ENCODE measurements at places on chromosomes 7 and 10.

DNA sequence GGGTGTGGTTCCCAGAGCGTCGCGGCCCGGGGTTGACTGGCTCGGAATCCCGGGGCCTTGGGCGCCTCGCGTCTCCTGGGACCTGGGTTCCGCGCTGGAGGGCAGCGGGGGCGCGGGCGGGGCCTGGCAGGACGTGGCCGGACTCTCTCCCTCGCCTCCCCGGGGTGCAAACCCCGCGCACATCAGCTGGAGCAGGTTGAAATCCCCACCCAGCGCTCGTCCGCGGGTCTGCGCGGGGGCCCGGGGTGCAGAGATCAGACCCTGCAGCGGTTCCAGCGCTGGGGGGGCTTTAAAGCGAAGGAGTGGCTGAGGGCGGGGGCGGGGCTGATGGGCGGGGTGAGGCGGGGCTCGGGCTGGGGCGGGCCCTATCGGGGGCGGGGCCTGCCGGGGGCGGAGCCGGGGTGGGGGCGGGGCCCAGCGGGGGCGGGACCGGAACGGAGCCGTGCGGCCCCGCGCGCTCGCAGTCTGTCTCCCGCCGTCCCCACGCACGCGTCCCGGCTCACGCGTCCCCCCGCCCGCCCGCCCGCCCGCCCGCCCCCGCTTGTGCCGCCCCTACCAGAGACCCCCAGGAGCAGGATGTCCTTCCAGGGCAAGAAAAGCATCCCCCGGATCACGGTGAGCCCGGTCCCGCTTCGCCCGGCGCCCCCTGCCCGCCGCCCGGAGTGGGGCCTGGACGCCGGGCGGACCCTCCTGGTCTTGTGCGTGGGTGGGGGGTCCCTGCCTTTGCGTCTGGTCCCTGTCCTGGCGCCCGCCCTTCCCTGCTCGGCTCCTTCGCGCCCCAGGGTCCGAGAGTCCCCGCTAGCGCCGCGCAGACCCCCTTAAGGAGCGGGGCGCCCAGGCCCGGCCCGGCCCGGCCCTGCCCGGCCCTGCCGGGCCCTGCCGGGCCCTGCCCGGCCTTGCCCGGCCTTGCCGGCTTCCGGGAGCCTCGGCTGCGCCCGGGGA is at the start of gene DPYSL4:
TSS of gene DPYSL4 (plus strand) at position 461 of the 942 bp plus-strand sequence. CDS start at position 577, 116 bp downstream.
- no peak for DNase-seq

DNA sequence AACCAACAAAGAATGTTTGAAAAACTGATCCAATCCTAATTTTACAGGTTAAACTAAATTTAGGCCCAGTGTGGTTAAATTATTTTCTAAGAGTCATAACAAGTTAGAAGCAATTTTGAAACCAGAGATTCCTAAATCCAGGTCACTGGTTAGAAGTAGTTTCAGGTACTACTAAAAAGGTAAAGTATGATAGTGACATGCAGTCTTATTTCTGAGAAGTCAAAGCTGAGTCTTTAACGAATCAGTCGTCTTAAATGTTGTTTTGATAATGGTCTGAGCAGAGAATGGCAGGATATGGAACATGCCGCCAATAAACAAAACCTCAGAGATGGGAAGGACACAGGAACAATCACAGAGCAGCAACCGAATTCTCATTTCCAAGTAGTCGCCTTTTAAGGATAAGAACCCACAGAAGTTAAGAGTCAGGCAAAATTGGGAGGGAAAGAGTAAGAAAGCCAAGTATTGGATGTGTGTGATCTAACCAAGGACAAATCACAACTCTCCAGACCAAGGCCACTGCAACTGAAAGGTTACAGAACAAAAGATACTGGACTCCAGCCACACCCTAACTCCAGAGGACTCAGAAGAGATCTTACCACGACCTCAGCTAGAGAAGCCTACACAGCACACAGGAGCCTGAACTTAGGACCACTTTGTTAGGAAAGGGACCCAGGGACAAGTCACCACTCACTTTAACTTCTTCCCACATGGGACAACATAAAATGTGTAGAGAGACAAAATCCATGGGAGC is 19.7 kb downstream of the TMEM243 start:
- DNase-seq: no peak

DNA sequence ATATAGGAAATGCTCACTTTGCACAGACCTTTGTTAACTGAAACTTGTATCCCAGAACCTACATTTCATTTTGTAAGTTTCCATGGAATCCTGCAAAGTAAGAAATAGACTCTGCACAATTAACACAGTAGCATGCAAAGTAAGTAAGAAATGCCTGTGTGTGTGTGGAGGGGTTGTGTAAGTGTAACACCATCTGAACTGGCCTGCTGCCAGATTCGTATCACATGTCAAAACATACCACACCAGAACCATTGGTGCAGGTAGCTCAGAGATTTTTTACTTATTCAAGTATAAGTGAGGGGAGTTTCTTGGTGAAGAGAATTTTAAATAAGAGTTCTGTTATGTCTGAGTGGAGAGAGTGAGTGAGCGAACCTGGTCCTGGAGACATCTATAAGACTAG is 17.9 kb upstream of the DDX21 start:
- no peak for DNase-seq

DNA sequence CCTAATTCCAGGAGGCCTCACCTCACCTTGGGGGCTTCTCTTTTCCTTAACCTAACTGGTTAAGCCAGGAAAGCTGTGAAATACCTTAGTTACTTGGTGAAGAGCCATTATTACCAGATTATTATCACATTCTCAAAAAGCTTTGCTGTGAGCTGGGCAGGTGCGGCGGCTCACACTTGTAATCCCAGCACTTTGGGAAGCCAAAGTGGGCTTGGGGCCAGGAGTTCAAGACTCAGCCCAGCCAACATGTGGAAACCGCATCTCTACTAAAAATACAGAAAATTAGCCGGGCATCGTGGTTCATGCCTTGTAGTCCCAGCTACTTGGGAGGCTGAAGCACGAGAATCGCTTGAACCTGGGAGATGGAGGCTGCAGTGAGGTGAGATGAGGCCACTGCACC is 102.4 kb upstream of the KLF6 start:
- DNase-seq: no peak

GRCh38 chr7:158975526-158976467 is 119.4 kb downstream of the DYNC2I1 start:
- no peak for DNase-seq

DNA sequence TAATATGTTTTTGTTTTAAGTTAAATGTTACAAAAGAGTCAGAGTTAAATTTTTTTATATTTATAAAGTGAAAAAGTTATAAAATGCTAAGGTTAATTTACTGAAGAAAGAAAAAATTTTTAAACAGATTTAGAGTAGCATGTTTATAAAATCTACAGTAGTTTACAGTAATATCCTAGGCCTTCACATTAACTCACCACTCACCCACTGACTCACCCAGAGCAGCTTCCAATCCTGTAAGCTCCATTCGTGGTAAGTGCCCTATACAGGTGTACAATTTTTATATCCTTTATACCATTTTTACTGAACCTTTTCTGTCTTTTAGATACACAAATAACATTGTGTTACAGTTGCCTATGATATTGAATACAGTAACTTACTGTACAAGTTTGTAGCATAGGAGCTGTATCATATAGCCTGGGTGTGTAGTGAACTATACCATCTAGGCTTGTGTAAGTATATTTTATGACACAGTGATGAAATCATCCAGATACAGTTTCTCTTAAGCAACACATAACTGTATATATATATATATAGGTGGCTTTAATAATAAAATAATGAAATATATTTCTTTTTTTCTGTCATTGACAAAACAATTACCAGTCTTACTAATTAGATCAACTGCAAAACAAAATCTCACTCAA is 79.6 kb downstream of the PTEN start:
- no peak for DNase-seq

GRCh38 chr10:122113161-122113944 is 124.4 kb downstream of the TACC2 start:
- no peak for DNase-seq

DNA sequence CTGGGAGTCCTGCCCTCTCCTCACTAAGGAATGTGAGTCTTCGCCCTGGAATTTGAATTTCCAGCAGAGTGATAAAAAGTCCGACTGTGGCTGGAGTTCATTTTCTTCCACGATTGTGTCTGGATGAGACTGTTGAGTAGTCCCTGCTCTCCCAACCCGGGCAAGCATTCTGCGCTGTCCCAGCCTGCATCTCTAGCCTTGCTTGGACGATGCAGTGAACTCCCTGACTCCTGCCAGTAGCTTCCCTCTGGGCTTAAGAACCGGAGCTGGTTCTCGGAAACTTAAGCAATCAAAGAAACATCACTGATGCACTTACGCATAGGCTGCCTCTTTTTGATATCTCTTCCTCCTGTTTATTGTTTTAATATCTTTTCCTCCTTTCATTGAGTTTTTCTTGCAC is 116.0 kb upstream of the FZD8 start:
- no peak for DNase-seq

GRCh38 chr10:132192991-132193665 is 6.4 kb downstream of the DPYSL4 start:
- DNase-seq: no peak

GRCh38 chr7:58086871-58087535 is 637.0 kb downstream of the ZNF716 start:
- no peak for DNase-seq

DNA sequence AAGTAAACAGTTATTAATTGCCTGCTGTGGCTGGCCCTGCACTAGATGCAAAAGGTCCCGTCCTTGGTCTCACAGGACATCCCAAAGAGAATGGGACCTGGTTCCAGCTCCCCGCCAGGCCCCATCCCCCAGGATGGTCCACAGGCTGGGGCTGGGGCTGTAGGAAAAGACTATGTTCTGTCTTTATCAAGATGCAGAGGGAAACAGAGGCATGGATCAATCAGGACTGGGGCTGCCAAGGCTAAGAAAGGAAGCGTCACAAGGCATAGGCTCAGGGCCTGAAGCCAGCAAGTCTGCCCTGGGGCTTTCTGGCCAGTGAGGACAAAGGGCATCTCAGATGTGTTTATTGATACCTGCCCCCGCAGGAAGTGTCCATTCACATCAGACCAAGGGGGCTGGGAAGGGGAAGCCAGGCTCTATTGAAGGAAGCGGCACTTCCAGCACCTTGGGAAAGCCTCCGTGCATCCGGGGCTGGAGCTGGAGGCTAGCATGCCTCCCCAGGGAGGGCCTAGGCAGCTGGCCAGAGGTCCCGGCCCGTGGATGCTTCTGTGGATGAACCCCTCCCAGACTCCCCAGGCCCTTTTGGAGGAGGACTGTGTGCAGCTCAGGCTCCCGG is 5.8 kb downstream of the VSIR start:
- no peak for DNase-seq

GRCh38 chr7:38905056-38905759 is 3.8 kb downstream of the VPS41 start:
- peak; percentile 55 for DNase-seq

DNA sequence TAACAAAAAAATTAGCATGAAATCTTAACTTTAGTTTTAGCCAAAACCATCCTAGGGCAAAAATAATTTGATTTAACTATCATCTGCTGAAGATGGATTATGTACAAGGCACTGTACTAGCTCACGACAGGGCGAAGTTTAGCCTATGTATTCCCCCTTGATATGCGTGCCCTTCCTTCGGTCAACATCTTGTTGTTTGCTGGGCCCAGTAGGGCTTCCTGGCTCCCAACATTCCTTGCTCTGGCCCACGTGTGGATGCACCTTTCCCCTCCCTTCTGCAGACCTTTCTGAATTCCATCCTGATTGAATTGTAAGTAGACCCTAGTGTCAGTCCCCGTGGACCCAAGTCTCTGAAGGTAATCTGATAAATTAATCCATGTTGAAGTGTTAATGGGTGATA is 212.0 kb downstream of the RELN start:
- no peak for DNase-seq

All from GM06990 (cell line).